ENCODE measurements at places on chromosomes 6 and 20. TPM values are rescaled to one million over a fixed set of nuclear protein-coding genes. Genes with fewer than 3 reads are reported as not detected.

RGS17 gene
- not detected for total RNA-seq

C6orf141 gene
- 0.42 TPM for total RNA-seq

EPHA7 gene
- not detected for total RNA-seq

DNA sequence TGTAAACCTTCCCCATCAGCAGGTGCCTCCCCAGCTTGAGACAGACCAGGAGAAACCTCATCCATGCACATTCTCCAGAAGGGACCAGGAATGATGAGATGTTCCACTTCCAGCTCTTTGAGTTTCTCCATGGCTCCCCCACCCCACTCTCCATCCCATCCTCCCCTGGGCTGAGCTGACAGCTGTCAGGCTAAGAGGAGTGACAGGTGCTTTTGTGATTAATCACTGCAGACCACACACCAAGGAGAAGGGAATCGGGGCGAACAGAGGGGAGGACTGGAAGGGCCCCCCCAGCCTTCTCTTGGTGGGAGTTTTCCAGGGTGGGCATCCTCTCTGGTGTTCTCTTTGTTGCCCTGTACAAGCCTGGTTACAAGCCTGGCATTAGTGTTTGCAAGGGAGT, 56.1 kb upstream of the ZFAND3 start:
- DNase-seq: no peak

DNA sequence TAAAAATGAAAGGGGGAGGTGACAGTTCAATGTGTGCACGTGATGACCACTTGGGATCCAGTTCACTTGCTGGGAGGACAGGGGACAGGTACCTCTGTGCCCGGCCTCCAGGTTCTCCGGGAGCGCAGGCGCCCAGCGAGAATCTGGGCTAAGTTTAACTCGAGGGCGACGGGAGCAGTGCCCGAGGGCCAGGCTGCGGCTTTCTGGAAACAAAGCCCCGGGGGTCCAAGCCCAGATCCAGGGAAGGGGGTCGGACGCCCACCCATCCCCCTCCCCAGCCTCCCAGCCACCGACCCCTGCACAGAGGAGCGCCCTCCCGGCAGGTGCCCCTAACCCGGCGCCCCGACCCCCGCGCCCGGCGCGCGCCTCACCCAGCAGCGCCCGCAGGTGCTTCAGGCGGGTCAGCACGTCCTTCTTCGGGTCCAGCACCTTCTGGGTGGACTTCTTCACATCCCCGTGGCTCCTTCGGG, 405 bp downstream of the RALGAPA2 start:
- peak; percentile 13 for DNase-seq
